Spleen (tissue), 13 donors: ENCODE measurements at places on chromosomes 12 and 14. TPM values are rescaled to one million over a fixed set of nuclear protein-coding genes. Genes with fewer than 3 reads are reported as not detected.
A peak's percentile ranks its signal among the peaks of the same experiment; 100 is the strongest.

DNA sequence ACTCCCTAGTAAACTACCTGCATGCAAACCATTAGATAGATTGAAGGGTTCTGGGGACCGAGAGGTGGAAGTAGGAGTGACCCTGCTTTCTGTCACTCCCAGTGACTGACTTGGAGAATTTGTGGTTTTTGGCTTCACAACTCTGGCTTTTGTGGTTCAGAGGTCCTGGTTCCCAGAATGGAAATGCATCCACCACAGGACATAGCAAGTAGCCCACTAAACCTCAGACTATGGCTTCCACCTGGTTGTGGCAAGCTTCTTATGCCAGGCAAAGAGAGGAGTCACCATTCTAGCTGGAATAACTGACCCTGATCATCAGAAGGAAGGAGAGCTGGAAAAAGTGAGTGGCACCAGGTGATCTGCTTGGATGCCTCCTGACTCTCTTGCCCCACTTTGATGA lies 162.4 kb upstream of the TMEM260 start:
- no peak for DNase-seq

Gene ZNF10
- polyA plus RNA-seq = 4.3 TPM

Gene EFS
- polyA plus RNA-seq = 2.7 TPM

DNA sequence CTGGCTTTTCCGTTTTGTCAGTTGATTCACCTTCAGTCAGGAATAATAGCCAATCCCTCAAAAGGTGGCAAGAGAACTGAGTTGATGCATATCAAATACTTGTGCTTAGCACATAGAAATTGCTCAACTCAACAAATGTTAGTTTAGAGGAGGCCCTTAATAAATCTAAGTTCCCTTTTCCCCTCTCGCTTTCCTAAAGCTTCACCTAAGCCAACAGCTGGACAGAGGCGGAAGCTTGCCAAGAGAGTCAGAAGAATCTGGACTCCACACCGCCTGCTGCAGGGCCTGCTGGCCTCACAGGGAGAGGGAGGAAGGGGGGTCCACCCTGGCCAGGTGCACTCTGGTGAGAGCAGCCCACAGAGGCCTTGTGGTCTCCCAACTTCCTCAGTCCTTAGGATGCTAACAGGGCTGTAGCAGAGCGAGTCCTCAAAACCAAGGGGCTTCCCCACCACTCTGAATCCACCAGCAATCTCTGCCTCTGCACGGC lies 213.1 kb downstream of the CHST11 start:
- DNase-seq = peak; percentile 86

DNA sequence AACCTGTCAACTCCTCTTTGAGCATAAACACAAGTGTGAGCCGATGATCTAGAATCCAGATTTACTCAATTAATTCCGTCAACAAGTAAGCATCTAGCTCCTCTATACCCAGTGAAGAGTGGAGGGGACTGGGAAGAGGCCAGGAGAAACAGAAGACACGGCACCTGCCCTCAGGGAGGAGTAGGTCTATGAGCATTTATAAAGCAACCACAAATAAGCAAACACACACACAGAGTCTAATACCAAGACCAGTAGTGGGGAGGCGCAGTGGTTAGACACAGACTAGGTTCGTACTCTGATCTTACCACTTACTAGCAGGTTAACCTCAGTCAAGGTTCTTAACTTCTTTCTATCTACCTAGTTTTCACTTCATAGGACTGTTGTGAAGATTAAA lies 5.9 kb upstream of the FOXN3 start:
- DNase-seq = no peak

DNA sequence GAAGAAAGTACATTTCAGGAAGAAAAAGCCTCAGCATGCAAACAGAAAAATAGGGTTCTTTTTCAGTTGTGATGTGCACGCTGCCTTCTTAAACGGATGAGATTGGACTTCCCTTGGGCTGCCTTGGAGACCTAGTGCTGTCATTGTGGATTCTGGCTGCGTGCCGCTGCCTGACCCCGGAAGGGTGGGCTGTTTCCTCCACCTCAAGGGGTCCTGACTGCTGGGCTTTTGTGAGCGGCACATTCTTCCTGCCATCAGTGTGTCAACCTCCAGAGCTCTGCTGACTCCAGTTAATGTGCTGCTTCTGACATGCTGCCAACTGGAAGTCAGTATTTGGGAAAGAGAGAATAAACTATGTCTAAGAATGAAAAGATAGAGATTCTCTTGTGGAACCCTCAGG lies 25.1 kb downstream of the CCNK start:
- no peak for DNase-seq
